Tibial nerve (tissue), 4 donors: ENCODE measurements at places on chromosomes 1 and 21. TPM values are rescaled to one million over a fixed set of nuclear protein-coding genes. Genes with fewer than 3 reads are reported as not detected.

DNA sequence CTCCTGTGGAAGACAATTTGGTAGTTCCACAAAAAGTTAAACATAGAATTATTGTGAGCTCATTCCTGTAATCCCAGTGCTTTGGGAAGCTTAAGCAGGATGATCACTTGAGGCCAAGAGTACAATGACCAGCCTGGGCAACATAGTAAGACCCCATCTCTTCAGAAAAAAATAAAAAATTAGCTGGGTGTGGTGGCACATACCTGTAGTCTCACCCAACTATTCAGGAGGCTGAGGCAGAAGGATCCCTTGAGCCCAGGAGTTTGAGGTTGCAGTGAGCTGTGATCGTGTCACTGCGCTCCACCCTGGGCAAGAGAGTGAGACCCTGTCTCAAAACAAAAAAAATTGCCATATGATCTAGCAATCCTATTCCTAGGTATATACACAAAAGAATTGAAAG lies 4.1 kb upstream of the CHML start:
- no peak for DNase-seq

DNA sequence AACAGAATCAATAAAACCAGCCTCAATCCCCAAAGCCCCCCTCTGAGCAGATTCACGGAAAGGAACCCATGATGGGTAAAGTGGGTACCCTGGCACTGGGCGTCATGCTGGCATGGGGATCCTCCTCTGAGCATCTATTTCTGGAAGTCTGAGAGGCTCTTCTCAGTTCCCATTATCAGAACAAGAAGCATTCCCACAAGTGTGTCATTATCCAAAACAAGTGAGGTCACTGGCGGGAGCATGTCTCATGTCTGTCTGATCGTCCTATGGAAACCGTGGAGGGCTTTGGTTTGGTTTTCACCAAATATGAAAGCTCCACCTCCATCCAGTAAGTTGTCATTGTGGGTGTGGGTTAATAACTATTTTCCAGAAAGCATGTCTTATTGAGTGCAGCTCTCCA lies 70.7 kb downstream of the PGM1 start:
- DNase-seq, result no peak

DNA sequence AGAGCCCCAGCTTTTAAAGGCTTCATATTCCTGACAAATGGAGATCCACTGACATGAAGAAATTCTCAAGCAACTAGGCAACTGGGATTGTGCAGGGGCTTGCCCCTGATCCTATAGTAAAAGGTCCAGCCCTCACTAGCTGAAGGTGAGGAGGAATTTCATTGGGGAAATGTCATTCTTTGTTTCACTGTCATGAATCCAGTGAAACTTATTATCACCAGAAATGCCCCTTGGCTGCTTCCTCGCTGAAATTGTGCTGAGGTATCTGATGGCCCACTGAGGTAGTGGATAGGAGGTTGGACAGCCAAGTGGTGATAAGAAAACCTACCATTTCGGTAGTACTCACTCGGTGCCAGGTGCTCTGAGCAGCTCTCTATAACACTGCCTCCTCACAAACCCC lies 36.2 kb downstream of the CCN1 start:
- DNase-seq, result no peak

DNA sequence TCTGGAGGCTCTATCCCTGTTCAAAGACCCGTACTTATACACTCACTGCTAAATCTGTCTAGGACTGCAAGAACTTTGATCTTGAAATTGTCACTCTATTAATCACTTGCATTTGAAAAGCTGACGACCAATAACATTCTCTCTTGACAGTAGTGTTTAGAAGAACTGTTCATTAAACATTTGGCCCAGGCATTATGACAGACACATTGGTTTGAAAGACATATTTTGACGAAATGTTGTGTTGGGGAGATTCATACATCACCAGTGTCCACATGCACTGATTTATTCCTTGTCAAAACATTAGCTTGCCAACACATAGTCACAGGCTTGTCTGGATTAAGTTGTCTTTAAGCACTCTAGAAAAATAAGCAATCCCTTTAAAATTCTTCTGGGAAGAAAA lies 951.3 kb downstream of the ADGRL2 start:
- no peak for DNase-seq

DNA sequence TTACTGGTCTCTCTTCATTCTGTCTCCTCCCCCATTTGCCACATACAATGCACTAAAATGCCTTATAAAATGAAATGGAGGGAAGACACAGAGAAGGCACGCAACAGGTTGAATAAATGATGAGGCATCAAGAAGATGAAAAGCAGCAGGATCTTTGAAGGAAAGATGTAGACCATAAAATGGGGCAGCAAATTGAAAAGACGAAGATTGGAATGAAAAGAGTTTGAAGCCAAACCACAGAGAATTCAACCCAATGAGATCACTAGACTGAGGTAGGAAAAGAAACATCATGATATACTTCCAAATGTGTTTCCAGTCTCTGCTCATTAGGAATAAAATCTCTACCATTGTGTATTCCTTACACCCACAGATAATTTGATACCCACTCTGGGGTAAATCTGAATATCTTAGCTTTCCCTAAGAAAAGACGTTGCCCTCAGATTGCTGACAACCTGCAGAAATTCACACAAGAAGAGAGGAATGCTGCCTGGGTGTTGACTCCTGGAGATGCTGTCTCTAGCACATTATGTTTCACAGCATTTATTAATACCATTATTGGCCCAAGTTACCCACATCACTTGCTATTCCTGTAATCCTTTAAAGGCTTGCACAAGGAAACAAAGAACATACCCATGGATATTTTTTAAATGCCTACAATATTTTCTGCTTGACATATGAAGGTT lies 230.9 kb downstream of the LTN1 start:
- no peak for DNase-seq

GRCh38 chr1:15489052-15489736 lies 13.3 kb downstream of the CELA2B start:
- DNase-seq, result no peak

- no peak for DNase-seq
Observed at GRCh38 chr1:165915480-165915879, 88.1 kb downstream of the UCK2 start.

Gene CREG1
- 161 TPM for total RNA-seq

Gene TAF12
- 14.3 TPM for total RNA-seq

Gene HAPLN2
- 8.3 TPM for total RNA-seq

Gene MRPL37
- 44.9 TPM for total RNA-seq

Gene CHTOP
- 55.5 TPM for total RNA-seq

Gene SLC35F3
- 0.90 TPM for total RNA-seq
